ENCODE measurements at places on chromosomes 5 and 9. TPM values are rescaled to one million over a fixed set of nuclear protein-coding genes. Genes with fewer than 3 reads are reported as not detected.

PITX1 gene
- total RNA-seq: 0.87 TPM

GRCh38 chr9:17832812-17833211 lies 253.9 kb downstream of the SH3GL2 start:
- no peak overlapping the region for H3K27ac ChIP-seq
- no peak for DNase-seq
- peaks cover 2% of the 10 kb centered on the region for H3K27me3 ChIP-seq
- H3K4me1 ChIP-seq: peaks cover 3% of the 10 kb centered on the region
- no peaks in the 10 kb centered on the region for H3K36me3 ChIP-seq

DNA sequence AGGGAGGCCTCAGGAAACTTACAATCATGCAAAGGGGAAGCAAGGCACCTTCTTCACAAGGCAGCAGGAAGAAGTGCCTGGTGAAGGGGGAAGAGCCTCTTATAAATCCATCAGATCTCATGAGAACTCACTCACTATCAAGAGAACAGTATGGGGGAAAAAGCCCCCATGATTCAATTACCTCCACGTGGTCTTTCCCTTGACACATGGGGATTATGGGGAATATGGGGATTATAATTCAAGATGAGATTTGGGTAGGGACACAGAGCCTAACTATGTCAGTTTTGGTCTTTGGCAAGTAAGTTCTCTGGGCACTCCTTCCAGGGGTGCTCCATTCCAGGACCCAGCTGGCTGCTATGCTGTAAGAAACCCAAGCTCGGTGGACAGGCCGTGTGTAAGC lies 275.3 kb upstream of the TUT7 start:
- H3K27me3 ChIP-seq: no peaks in the 10 kb centered on the region
- no peak overlapping the region for H3K4me3 ChIP-seq
- H3K36me3 ChIP-seq: no peaks in the 10 kb centered on the region
- no peak overlapping the region for H3K27ac ChIP-seq
- no peaks in the 10 kb centered on the region for H3K4me1 ChIP-seq

DNA sequence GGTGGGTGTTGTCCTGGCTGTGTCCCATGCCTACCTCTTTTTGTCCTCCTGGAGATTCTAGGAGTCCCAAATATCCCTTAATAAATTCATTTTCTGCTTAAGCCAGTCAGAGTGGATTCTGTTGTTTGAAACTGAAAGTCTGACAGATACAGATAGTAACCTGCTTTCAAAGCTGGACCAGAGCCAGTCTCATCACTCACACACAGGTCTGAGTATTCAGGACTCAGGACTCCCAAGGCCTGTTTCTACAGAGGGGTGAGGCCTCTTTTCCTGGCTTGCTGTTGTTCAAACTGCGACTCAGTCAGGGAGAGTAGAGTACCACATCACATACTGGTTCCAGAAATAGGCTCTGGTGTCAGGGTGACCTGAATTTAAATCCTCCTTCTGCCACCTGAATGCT lies 190.1 kb downstream of the PAX5 start:
- no peak for DNase-seq
- peaks cover 12% of the 10 kb centered on the region for H3K27me3 ChIP-seq
- H3K27ac ChIP-seq: no peak overlapping the region
- peaks cover 18% of the 10 kb centered on the region for H3K4me1 ChIP-seq
- no peak overlapping the region for H3K4me3 ChIP-seq

- no peaks in the 10 kb centered on the region for H3K27me3 ChIP-seq
- peaks cover 6% of the 10 kb centered on the region for H3K36me3 ChIP-seq
- H3K27ac ChIP-seq: no peak overlapping the region
- H3K4me3 ChIP-seq: no peak overlapping the region
- no peak for DNase-seq
Measured at GRCh38 chr9:112233769-112234168, 58.7 kb upstream of the SUSD1 start.

CCL27 gene
- not detected for total RNA-seq

Measured in endothelial cell (in vitro differentiated cells).